Hepatic stellate cell (primary cell): ENCODE measurements at places on chromosomes 11 and 22.

DNA sequence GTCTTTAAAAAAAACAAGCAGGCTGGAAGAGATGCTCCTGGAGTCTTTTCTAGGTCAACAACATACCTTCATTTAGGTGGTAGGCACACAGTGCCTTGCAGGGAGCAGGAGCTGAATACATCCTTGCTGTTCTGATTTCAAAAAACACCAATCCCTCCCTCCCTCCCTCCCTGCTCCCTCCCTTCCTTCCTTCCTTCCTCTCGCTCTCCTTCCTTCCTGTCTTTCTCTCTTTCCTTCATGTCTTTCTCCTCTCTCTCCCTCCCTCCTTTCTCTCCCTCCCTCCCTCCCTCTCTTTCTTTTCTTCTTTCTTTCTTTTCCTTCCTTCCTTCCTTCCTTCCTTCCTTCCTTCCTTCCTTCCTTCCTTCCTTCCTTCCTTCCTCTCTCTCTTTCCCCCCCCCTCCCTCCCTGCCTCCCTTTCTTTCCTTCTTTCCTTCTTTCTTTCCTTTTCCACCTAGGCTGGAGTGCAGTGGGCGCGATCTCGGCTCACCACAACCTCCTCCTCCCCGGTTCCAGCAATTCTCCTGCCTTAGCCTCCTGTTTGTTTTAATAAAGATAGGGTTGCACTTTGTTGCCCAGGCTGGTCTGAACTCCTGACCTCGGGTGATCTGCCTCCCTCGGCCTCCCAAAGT lies 245.1 kb downstream of the MIAT start:
- DNase-seq, result no peak

DNA sequence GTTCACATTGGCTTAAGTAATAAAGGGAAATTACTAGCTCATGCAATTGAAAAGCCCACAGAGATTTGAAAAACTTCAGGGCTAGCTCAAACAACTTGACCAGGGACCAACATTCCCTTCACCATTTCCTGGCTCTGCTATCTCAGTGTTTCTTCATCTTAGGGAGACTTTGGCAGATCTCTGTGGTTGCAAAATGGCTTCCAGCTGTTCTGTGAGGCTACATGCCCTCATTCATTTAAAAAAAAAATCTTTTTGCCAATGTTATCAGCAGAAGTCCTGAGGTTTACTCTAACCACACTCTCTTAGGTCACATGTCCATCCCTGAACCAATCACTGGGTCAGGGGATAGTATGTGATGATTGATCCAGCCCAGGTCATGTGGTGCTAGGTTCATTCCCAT lies 13.9 kb upstream of the RASSF10 start:
- DNase-seq, result no peak

DNA sequence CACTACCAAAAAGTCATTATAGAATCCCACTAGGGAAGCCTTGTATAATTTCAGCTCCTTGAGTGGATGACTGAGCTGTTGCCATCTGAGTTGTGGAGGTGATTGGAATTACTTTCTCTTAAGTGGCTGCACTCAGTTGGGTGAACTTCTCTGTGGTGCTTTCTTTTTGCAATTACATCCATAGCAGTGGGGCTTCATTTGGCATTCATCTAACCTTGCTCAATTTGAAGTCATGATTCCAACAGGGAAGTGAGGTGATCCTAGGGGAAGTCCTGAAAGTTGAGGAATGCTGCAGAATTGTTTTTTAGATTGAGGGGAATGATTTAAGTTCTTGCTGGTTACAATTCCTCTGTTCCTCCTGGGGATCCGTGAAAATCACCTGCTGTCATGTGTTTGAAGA lies 39.6 kb downstream of the ARHGAP42 start:
- no peak for DNase-seq

GRCh38 chr11:88179141-88179540 lies 3.9 kb upstream of the RAB38 start:
- no peak for DNase-seq

DNA sequence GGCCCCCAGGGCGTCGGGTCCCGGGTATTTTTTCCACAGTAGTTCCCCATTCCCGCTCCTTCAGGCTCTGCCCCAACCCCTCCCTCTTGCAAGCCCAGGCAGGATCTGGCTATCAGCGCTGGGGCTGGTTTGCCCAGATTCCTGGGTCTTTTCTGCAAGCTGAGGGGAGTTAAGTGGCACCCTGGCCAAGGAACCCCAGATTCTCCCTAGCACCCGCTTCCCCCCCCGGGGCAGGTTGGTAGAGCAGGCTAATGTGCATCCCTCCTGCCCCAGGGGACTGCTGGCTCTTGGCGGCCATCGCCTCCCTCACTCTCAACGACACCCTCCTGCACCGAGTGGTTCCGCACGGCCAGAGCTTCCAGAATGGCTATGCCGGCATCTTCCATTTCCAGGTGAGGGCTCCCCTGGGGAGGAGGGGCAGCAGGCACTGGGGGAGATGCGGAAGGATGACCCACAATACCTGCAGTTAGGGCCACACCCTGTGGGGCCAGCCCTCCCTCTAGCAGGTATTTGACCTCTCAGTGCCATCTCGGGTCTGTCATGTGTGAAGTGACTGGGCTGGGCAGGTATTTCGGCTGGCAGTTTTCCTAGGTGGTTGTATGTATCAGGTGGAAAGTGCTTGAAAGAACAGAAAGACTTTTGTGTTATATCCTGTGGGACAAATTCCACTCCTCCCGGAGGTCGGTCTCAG lies 1.6 kb downstream of the CAPN1 start:
- DNase-seq, result no peak

- DNase-seq, result no peak
Measured at GRCh38 chr11:95239871-95240649, 9.1 kb upstream of the SESN3 start.

GRCh38 chr11:112321501-112322172 lies 61.0 kb upstream of the PLET1 start:
- DNase-seq, result no peak

DNA sequence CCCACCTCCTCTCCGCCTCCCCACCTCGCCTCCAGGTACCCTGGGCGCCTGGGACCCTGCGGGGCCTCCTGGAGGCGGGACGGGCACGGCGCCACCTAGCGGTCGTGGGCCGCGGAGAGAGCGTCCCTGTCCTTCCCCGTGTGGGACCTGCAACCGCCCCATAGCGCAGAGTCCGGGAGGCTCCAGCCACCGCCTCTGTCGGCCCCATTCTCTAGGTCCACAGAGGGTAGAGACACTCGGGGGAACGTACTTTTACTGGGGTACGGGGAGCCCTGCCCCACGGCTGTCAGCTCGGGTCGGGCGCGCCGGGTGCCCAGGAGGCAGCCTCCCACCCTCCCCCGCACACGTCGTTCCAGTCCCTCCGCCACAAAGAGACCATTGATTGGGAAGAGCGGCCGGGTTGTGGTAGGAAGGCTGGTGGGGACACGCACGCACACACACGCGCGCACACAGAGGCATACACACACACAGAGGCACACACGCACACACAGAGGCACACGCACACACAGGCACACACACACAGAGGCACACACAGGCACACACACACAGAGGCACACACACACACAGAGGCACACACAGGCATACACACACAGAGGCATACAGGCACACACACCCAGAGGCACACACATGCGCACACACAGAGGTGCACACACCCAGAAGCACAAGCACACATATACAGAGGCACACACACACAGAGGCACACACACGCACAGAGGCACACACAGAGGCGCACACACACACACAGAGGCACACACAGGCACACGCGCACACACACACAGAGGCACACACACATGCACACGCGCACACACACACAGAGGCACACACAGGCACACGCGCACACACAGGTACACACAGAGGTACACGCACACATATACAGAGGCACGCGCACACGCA lies 12.6 kb upstream of the NECTIN1 start:
- peak; percentile 65 for DNase-seq

GRCh38 chr11:22539821-22540256 lies 85.8 kb downstream of the FANCF start:
- no peak for DNase-seq

- peak; percentile 30 for DNase-seq
Measured at GRCh38 chr22:27283714-27284113, 517.8 kb downstream of the MN1 start.

GRCh38 chr11:133896028-133896427 lies 50.7 kb upstream of the SPATA19 start:
- DNase-seq, result no peak

DNA sequence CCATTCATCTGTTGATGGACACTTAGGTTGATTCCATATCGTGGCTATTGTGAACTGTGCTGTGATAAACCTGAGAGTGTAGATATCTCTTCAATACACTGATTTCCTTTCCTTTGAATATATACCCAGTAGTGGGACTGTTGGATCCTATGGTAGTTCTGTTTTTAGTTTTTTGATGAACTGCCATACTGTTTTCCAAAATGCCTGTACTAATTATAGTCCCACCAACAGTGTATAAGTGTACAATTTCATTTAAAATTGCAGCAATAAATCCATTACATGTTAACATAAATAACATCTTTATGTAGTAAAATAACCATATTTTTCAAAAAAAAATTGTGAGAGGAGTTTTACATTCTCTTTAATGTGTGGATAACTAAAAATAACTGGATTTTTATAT lies 65.0 kb upstream of the SYT9 start:
- DNase-seq, result no peak

DNA sequence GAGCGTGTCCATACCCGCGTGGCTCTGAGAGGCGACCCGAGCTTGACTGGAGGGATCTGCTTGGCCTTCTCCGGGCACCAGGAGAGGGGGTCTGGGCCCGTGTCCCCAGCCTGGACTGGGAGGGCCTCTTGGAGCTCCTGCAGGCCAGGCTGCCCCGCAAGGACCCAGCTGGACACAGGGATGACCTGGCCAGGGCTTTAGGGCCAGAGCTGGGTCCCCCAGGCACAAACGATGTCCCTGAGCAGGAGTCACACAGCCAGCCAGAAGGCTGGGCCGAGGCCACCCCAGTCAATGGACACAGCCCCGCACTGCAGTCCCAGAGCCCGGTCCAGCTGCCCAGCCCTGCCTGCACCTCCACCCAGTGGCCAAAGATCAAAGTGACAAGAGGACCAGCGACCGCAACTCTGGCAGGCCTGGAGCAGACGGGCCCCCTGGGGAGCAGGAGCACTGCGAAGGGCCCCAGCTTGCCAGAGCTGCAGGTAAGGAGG lies 38.2 kb downstream of the TRIOBP start:
- peak; percentile 82 for DNase-seq
